ENCODE measurements at places on chromosomes 5 and 9. TPM values are rescaled to one million over a fixed set of nuclear protein-coding genes. Genes with fewer than 3 reads are reported as not detected.

- peak; percentile 26 for DNase-seq
These were observed 173.7 kb upstream of the POU5F2 start for GRCh38 chr5:93915142-93915553.

- no peak for DNase-seq
These were observed 108.3 kb downstream of the CETN3 start for GRCh38 chr5:90301248-90301647.

DNA sequence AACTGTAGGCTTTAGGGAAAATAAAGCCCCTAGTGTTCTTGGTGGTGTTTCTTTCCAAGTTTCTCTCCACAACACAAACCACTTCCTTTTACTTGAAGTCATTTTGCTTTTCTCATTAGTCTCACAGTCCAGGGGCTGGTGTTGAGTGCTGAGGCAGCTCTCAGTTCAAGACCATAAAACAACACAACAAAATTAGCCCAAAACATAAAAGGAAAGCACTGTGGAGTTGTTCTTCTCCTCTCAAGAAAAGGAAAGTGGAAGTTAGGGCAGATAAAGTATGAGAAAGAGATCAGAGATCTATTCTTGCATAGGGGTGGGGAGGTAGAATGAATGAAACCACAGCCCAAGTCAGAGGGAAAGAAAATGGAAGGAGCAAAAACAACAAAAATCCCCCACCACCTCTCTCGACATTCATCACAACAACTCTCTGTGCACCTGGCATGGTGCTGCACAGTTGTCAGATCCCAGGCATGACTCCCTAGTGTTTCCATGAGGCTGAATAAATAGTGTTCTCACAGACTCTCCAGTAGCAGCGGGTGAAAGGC lies 569.9 kb downstream of the RAB3C start:
- no peak for DNase-seq

- DNase-seq: no peak
These were observed 3.6 kb upstream of the B4GALT1 start for GRCh38 chr9:33170464-33171415.

- DNase-seq: no peak
These were observed 173.5 kb downstream of the C5orf15 start for GRCh38 chr5:133794771-133795415.

DNA sequence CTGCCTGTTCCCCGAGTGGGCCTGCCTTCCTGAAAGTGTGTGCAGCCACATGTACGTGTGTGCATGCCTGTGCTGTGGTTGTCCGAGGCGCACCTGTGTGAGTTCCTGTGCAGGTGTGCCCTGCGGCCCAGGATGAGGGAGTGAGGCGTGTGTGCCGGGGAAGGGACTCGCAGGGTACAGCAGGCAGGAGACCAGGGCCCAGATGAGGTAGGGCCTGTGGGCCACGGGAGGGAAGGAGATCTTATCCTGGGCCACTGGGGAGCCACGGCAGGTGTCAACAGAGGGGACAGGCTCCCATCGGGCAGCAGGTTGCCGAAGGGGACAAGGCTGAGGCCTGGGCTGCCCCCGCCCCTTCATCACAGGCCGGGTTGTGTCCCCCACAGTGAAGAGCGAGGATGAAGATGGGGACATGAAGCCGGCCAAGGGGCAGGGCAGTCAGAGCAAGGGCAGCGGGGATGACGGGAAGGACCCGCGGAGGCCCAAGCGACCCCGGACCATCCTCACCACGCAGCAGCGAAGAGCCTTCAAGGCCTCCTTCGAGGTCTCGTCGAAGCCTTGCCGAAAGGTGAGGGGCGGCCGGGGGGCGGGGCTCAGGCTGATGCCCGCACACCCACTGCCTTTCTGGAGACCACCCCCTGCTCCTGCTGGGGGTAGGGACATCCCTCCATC lies 79.2 kb downstream of the LMX1B start:
- DNase-seq: no peak

DNA sequence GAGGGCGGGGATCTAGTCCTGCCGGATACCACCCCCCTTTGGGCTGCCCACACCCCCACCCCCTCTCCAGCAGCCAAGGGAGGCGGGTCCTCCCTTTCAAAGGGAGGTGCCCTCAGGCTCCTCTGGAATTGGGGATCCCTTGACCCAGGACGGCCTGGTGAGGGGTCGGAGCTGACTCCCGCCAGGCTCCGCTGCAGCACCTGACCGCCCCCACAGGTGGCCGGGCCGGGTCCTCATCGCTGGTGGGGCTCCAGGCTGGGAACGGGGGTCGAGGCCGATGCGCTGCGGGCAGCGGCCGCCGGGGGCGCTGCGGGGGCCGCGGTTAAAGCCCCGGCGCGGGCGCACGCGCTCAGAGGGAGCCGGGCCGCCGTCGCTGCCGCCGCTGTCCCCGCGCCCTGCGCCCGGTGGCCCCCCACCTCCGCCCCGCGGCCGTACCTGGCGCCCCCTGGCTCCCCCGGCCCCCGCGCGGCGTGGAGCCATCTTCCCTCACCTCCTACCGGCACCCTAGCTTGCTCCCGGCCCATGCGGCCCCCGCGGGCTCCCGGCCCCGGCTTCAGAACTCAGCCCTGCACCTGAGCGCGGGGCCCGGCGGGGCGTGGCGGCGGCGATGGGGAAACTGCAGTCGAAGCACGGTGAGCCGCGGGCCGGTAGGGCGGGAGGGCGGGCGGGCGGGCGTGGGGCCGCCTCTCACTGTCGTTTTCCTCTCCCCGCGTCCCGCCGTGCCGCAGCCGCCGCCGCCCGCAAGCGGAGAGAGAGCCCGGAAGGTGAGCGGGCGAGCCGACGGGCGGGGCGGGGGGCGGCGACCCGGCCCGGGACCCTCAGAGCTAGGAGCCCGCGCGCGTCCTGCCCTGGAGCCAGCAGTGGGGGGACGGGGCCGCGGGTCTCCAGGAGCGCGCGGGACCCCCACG lies at the start of gene NKD2:
Gene NKD2, plus strand, starts transcription at position 352 of the 908 bp plus-strand sequence. Its CDS starts 256 bp downstream, at position 608.
- DNase-seq: no peak

- no peak for DNase-seq
These were observed 240.0 kb upstream of the ADAMTSL1 start for GRCh38 chr9:18233776-18234445.

DNA sequence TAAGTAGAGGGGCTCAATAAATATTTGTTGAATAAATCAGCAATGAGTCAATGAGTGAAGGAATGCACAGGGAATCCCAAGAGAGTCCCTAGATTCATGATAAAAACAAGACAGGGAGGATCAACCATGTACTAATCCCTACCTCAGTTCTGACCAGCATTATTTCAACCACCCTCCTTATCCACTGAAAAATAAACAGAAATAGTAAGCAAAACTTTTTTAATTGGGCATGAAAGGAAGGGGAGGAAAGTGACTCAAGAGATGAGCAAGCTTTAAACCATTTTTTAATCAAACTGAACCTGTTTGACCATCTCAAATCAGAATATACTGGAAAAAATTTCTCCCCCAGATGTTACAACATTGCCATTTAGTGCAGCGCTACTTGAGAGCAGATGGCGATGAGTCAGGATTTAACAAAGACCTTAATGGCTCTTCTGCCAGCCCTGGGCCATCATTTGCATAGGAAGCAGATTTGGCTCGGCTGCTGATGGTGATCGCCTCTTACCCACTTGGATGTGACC lies 194.8 kb upstream of the SLC30A5 start:
- no peak for DNase-seq

DNA sequence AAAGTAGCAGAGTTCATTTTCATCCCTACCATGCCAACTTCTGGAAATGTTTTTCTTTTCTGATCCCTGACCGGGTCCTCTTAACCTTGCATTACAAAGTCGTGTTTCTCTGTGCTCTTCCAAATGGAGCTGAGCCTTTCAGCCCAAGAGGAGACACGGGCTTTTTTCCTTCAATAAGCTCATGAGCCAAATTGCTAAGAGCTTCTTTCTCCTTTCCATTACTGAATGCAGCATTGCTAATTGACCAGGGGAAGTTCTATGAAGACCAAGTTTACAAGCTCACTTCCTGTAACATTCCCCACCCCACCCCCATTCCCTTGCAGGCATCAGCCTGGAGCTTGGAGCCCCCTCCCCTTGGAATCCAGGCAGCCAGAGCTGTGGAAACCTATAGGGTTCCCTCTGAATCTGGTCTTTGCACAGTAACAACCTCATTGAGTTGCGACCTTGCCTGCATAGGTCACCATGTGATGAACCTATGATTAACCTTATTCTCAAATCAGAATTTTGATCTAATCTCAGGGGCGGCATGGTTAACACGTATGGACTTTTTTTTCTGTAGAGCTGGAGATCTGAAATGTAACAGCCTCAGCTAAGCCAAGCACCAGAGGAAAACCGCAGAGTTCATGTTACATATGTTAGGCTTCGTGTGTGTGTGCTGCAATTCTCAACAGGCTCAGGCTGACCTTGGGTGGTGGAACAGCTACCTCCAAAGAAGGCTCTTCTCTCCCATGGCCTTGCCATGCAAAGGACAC lies 395.7 kb upstream of the ZNF462 start:
- DNase-seq: peak; percentile 77

DNA sequence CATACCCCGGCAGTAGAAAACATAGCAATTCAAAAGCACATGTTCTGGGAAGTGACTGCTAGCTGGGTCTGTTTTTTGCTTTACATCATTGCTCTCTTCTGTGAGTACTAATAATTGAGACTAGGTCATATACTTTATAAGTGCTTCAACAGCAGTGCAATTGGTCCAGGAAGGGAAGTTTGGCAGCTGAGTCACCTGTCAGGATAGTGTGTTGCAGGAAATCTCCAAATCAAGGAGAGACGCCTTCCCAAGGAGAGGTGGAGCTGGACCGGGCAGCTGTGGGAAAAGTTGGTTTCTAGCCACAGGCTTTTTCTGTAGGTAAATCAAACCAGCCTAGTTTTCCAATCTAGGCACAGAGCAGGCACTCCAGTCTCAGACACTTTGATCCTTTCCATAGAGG lies 330.1 kb downstream of the ENC1 start:
- no peak for DNase-seq

GRCh38 chr9:89555451-89556375 lies 49.1 kb upstream of the GADD45G start:
- DNase-seq: no peak

GRCh38 chr5:146515473-146516150 lies 378 bp downstream of the GPR151 start:
- no peak for DNase-seq

GRCh38 chr5:146284016-146284415 lies 54.6 kb upstream of the POU4F3 start:
- no peak for DNase-seq

- DNase-seq: no peak
These were observed 170.3 kb downstream of the PJA2 start for GRCh38 chr5:109239456-109239855.

DNA sequence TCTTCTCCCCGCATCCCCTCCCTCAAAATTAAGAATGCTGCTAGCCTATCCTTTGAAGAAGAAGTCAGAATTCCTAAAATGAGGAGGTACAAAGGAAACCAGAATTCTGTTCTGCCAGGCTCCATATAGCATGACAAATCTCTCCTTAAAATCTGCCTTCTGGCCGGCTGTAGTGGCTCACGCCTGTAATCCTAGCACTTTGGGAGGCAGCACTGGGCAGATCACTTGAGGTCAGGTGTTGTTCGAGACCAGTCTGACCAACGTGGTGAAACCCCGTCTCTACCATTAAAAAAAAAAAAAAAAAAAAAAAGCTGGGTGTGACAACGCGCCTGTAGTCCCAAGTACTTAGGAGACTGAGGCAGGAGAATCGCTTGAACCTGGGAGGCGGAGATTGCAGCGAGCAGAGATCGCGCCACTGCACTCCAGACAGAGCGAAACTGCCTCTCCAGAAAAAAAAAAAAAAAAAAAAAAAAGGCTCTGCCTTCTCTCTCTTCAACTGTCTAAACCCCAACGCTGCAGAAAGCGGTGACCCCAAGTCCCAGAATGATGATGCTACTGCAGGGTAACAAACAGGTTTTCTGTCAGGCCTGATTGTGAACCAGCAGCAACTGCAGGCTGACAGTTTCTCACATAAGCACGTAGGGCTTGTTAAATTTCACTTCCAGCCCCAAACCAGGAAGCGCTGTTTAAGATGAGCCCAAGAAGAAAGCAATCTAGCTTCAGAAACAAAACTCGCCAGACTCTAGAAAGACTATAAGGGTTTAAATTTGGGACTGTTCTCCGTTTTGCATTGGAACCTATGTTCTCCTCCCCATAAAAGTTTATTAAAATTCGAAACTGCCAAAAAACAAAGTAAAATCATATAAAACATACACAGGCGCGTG lies 963 bp upstream of the CAST start:
- DNase-seq: no peak

DNA sequence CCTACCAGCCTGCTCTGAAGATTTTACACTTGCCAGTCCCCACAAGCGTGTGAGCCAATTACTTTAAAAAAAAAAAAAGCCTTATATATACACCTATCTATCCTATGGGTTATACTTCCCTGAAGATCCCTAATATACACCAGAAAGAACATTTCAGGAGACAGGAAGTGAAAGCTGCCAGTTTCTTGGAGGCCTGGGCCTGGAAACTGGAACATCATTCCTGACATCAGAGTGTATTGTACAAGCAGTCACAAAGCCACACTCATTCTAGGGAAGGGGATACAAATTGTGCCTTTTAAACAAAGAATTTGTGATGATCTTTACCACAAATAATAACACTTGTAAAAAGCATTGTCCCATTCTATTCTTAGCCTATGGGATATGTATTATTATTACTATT lies 98.3 kb upstream of the FBN2 start:
- DNase-seq: no peak

GRCh38 chr9:127065592-127065991 lies 56.8 kb downstream of the ANGPTL2 start:
- DNase-seq: no peak

DNA sequence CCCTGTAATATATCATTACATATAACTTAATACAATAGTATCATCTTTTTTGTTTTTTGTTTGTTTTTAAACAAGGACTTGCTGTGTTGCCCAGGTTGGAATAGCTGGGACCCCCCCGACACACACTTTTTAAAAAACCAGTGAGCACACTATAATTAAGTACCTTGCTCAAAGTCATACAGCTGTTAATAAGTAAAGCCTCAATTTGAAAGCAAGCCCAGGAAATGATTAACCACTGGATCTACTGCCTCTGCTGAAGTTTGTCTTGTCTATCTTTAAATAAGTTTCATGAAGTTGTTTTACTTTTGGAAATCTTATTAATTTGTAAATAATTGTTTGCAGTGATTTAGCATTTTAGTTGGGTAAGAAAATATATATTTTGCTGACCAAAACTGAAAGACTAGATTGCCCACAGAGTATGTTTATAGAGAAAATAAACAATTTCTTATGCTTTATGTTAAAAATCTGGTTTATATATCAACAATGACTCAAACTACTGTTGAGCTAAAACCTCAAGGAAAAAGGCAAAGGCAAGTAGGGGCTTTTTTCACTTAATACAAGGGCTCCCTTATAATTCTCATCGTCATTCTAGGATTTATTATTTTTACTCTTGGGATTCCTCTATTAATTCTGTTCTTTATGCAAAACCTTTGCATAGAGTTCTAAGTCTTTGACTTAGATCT lies 5.8 kb upstream of the CARNMT1 start:
- peak; percentile 12 for DNase-seq

- DNase-seq: no peak
These were observed 560.0 kb downstream of the BRINP1 start for GRCh38 chr9:118809160-118809625.

The CACNA1B gene
- polyA plus RNA-seq: 0.26 TPM

The PPP3R2 gene
- 0.10 TPM for polyA plus RNA-seq

The POLE3 gene
- polyA plus RNA-seq: 66.1 TPM

The DMRT2 gene
- 3.5 TPM for polyA plus RNA-seq

The COMMD10 gene
- polyA plus RNA-seq: 54.4 TPM

The CDH9 gene
- polyA plus RNA-seq: 7.2 TPM

The LECT2 gene
- polyA plus RNA-seq: 2.1 TPM

The TXNDC8 gene
- polyA plus RNA-seq: not detected

The CENPH gene
- 22.0 TPM for polyA plus RNA-seq

The RGS7BP gene
- 6.2 TPM for polyA plus RNA-seq

The LIFR gene
- 85.9 TPM for polyA plus RNA-seq
